Spinal cord (tissue), 10 donors: ENCODE measurements at places on chromosomes 13 and 19. TPM values are rescaled to one million over a fixed set of nuclear protein-coding genes. Genes with fewer than 3 reads are reported as not detected.

The CD33 gene
- total RNA-seq, result 3.0 TPM

The LYPD3 gene
- total RNA-seq, result 0.20 TPM

The ACP7 gene
- total RNA-seq, result 0.10 TPM

The TEAD2 gene
- 35.6 TPM for total RNA-seq

The NCCRP1 gene
- 0.10 TPM for total RNA-seq

The SYT5 gene
- 11.5 TPM for total RNA-seq

The SIGLEC5 gene
- 1.6 TPM for total RNA-seq
